Bronchial epithelial cell (primary cell): ENCODE measurements at places on chromosomes 4 and X.

DNA sequence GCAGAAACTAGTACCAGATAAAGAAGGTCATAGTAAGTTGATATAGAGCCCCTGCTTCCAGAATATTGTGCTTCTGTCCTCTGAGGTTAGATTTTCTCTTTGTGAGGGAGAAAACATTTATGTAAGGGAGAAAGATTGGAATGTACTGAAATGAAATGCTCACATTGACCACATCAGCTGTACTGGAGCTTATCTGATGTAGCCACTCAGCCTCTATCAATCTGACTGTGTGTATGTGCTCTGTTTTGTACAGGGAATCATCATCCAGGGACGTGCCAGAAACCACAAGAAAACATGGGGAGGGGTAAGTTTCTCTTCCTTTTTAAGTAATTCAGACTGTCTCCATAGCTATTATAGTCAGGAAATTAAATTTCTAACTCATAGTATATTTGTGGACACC lies 56.8 kb downstream of the PRRG1 start:
- no peak for DNase-seq

- no peak for DNase-seq
These were observed 50.1 kb upstream of the ACSL4 start for GRCh38 chrX:109782994-109783700.

DNA sequence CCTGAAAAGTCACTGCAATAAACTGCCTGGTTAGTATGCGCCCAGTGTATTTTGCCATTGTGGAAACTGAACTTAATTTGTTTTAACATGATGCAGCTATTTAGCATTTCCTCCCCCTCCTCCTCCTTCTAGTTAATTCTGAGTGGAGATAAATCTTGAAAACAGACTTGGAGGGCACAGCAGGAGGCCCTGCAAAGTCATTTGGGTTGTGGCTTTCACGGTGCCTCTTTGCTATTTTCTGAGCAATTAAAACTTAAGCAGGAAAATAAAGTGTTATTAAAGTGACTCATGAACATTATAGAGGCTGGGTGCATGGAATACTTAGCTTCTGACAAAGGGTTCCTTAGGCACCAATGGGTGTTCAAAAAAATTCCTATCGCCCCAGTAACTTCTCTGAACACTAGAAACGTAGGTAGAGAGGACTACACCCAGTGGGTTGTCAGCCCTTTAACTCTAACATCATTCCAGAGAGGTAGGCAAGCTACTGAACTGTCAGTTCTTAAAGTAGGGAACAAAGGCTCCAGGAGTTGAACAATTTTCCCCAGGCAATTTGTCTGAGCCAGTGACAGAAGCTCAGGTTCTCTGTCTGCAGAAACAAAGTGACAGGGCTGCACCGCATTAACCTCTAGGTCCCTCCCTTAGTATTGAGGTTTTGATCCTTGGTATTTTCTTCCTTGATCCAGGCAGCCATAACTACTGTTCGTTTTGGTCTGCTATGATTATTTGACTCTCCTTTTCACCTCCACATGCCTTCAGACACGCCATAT lies 158.3 kb upstream of the KIT start:
- no peak for DNase-seq

- DNase-seq: peak; percentile 10
These were observed 231.5 kb downstream of the PCDH18 start for GRCh38 chr4:137300776-137301175.
